ENCODE measurements at places on chromosomes 5 and 9.
A peak's percentile ranks its signal among the peaks of the same experiment; 100 is the strongest.

GRCh38 chr5:171706736-171707441 lies 78.7 kb upstream of the SMIM23 start:
- no peak for DNase-seq

- no peak for DNase-seq
These were observed 1.8 kb downstream of the SLC12A2 start for GRCh38 chr5:128085413-128085812.

DNA sequence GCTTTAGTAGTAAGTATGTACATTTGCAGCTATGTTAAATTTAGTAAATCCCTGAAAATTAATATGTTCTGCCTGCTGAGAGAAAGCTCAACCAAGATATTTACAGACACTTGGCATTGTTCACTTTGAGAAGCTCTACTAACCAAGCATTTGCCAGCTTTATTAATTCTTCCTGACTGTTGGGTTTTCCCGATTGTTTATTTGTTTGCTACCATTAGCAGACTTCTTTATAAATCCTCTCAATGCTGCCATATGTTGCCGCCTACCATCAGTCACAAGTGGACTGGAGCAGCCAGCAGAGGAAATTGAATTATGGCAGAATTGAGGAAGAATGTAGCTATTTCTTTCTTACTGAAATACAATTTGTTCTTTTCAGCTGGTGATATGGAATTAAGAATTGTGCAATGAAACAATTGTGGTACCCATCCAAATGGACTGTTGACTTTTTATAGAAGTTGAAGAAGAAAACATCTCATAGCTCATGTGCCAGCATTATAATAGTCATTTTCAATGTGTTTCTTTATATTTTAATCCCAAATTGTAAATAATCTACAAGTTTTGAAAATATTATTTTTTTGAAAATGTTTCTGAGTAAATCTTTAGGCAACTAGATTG lies 588.7 kb upstream of the CDH6 start:
- DNase-seq = no peak

DNA sequence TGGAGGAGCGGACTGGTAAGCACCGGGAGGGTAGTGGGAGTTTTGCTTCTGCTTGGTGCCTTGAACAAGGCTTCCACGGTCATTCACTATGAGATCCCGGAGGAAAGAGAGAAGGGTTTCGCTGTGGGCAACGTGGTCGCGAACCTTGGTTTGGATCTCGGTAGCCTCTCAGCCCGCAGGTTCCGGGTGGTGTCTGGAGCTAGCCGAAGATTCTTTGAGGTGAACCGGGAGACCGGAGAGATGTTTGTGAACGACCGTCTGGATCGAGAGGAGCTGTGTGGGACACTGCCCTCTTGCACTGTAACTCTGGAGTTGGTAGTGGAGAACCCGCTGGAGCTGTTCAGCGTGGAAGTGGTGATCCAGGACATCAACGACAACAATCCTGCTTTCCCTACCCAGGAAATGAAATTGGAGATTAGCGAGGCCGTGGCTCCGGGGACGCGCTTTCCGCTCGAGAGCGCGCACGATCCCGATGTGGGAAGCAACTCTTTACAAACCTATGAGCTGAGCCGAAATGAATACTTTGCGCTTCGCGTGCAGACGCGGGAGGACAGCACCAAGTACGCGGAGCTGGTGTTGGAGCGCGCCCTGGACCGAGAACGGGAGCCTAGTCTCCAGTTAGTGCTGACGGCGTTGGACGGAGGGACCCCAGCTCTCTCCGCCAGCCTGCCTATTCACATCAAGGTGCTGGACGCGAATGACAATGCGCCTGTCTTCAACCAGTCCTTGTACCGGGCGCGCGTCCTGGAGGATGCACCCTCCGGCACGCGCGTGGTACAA lies 556 bp downstream of the PCDHGC3 start:
- peak; percentile 80 for DNase-seq

GRCh38 chr9:72352911-72353388 lies 12.1 kb downstream of the ZFAND5 start:
- peak; percentile 47 for DNase-seq

DNA sequence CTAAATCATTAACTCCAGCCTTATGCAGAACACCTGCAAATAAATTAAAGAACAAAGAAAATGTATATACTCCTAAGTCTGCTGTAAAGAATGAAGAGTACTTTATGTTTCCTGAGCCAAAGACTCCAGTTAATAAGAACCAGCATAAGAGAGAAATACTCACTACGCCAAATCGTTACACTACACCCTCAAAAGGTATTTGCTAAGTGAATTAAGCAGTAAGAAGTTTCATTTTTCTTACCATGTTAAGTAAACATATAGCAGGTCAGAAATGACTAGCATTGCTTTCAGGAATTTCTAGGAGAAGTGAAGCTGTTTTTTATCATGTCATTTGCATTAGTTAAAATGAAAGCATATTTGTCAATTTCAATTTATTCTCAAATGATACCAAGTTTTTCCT lies 92.7 kb downstream of the MELK start:
- peak; percentile 18 for DNase-seq
